GM13977 (cell line): ENCODE measurements at places on chromosomes 1 and 21.

DNA sequence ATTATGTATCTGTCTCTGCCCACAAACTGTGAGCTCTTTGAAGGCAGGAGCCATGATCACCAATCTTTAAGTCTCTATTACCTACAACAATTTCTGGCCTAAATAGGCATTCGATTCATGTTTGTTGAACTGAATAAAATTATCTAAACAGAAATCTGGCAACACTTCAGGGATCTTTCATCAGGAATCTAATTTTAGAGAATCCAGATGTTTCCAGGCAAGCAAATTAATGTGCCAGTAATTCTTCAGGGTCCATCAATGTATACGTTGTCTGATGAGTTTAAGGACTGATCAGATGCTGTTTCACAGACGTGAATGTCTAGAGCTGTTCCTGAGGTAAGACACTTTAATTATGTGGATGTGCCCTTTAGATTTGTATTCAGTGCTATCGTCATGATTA is 524.4 kb downstream of the PTPRC start:
- DNase-seq: no peak

DNA sequence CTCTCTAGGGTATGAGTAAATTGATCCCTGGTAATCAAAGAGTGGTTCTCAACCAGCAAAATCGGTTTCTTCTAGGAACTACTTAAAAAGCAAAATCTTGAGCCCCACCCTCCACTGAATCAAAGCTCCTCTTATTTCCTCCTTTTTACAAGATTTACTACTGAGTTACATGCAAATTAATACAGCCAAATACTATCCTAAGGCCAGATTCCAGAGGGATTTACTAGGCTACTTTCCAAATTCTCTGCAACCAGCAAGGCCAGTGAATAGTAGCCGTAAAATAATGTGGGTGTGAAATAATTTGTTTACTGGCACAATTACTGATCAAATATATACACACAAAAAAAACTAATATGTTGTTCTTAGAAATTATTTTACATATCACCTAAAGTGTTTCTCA is 1583.8 kb downstream of the NCAM2 start:
- DNase-seq: no peak

DNA sequence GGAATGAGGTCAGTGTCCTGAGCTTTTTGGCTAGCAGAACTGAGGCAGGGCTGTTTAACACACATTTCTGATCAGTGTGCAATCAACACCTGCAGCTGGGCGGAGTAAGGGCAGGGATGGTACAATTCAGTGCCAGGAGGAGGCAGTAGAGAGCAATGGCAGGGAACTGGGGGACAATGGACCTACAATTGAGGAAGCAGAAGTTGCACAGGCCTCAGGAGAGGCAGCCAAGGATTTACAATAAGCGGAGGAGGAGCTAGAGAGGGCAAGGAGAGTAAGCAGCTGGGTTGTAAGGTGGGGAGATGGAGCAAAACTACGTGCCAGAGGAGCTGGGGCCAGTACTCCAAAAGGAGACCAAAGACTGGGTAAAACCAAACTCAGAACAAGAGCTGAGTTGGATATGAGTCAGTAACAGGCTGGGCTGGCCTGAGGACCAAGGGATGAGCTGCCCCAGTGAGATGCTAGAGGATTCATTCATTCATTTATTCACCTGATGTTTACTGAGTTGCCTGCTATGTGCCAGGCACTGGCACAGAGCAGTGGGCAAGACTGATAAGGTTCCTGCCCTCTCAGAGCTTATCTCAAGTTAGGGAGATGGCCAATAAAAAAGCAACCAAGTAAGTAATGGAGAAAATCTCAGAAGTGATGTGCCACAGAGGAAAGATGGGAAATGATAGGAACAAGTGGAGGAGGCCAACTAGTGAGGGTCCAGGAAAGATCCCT is 10.4 kb upstream of the GALE start:
- peak; percentile 70 for DNase-seq

- DNase-seq: no peak
Measured at GRCh38 chr1:167676205-167676915, 45.4 kb upstream of the MPZL1 start.
